T follicular helper cell (primary cell): ENCODE measurements at places on chromosomes 2 and 18.

DNA sequence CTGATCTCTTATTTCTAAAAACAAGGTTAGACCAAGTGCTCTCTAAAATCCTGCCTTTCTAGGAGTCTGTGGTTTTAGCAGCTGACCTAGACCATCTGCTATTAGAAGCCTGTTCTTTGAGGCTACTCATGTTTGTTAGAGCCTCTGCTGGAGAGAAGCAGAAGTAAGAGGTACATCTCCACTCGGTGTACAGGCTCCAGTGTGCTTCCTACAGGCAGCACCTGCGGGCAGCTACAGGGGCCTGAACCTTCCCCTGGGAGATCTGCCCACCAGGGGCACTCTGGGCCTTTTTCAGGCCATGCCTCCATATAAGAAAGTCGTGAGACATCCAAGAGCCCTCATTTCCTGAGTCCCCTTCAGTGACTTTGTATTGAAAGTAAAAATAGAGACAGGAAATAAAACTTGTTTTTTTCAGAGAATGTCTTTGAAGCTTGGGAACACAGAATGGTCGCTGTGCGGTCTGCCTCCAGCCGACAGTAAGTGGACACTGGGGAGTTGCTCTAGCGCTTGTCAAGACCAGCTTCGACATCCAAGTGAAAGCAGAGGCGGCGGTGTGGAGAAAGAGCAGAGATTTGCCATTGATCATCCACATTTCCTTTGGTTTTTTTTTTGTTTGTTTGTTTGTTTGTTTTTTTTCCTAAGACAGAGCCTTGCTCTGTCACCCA, 31.7 kb downstream of the ONECUT2 start:
- no peak for DNase-seq

DNA sequence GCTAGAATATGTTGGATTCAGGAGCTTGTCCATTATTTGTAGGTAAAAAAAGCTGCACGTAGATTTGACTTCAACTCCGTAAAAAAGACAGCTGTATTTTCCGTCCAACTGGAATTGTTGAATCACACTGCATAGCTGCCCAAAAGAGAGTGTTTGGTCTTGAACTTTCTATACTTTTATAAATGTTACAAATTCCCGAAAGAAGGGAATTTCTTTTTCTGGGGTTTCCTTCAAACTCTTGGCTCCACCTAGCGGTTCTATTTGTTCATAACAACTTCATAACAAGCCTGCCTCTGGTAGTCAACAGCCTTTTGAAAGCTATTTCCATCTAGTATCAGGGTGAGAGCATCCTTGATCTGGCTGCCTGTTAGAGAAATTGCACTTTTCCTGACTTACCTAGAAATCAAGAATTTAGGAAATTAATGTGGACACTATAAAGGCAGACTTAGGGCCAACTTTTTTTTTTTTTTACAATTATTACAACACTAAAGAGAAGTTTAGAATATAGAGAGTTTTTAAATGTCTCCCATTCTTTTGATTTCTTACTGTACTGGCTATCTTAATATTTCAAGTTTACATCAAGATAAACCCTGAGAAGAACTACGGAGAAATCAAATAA, 48.1 kb downstream of the TMEM185B start:
- DNase-seq = no peak

GRCh38 chr18:31954349-31954748, 11.4 kb upstream of the TRAPPC8 start:
- no peak for DNase-seq

- no peak for DNase-seq
Measured at GRCh38 chr18:35387152-35387571, 10.0 kb upstream of the ZNF396 start.

DNA sequence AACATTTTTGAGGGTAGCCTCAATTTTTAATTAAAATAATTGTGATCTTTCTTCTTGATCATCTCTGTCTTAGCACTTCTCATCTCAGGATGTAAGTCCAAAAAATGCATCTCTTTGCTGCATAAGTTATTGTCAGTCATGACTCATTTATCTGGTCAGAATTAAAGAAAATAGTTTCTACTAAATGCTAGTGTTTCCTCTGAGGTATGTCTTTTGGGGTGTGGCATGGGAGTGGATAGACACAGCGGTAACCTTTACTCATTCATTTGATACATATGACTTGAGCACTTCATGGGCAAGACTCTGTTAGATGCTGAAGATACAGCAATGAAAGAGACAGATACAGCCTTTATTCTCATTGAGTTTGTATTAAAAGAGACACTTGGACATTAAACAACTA, 284.7 kb downstream of the IRS1 start:
- no peak for DNase-seq

DNA sequence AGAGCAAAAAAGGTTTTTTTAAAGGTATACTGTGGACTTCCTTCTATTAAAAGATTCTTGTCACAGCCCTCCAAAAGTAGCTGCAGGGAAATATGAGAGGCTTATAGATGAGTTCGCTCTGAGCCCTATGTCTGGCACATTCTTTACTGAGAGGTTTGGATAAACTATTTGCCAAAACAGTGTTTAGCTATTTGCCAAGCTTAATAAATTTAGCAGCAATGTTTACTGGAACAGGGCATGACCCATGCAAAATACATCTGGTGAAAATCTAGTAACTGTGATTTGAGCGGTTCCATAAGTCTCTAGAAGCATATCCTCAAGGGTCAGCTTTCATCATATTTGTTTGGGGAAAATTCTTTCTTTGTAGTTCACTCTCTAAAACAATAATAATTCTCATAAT, 1696.7 kb upstream of the PIK3C3 start:
- no peak for DNase-seq

DNA sequence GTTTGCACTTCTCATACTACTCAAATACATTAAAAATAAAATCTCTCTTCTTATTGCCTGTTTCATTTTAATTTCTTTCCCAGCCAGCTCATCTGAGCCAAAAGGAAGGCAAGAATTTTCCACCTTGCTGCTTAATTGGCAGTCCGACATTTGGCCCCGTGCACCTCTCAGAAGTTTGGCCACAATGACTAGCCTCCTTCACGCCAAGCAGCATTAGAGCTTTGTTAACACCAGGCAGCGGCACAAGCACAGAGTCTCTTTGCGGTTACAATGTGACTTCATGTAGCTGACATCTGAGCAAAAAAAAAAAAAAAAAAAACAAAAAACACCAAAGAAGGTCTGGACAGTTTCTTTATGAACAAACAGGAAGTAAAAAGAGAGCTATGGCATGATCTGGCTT, 248.9 kb downstream of the OSR1 start:
- no peak for DNase-seq

DNA sequence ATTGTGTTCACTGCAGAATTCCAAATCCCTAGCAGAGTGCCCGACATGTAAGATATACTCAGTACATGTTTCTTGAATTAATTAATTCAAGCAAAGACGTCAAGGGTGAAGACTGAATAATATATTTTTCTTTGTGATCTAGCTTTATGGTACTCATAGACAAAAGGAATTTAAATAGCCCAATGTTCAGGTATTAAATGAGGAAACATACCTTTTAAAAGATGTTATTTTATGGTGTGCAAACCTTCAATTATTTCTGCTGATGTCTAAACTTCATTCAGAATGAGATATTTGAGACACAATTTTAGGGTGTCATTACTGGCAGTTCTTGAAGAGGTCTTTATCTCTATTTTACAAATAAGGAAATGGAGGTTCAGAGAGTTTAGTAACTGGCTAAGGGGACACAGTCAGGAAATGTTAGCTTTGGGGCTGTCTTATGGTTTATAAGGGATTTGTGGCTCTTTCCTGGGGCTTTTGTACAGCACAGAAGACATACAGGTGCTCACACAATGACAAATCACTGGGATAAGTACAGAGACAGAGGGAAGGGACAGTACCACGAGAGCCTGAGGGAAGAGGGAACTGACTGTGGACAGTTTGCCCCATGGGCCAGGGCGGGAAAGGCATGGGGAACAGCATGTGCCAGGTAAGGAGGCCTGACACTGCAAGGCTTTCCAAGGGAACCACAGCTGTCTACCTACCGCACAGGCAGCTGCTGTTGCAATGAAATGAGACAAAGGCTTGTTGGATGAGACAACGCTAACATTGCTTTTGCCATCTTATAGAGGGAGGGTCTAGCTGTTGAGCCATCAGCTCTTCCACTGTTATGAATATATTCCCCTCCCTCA, 155.3 kb downstream of the DDX1 start:
- DNase-seq = no peak

- DNase-seq = no peak
Measured at GRCh38 chr18:60471652-60472051, 99.1 kb upstream of the MC4R start.

DNA sequence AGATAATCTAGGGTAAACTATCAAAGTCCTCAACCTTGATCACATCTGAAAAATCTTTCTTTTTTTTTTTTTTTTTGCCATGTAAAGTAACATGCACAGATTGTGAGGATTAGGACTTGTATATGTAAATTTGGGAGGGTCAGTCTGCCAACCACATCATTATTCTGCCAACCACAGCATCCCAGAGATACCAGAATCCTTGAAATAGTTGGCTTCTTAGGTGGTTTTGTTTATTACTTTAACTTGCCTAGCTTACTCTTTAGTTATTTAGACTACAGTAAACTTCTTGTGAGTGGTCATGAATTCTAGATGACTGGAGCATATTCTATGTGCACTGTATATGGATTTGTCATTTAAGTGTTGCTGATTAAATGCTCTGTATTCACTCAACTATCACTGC, 242.1 kb upstream of the RBMS1 start:
- DNase-seq = no peak

GRCh38 chr2:236628256-236628901, 58.8 kb downstream of the ACKR3 start:
- no peak for DNase-seq

GRCh38 chr2:117961201-117961600, 52.7 kb downstream of the CCDC93 start:
- DNase-seq = no peak

GRCh38 chr2:152387041-152387440, 52.1 kb downstream of the FMNL2 start:
- DNase-seq = no peak

GRCh38 chr2:62665446-62665845, 40.1 kb upstream of the EHBP1 start:
- no peak for DNase-seq

- DNase-seq = no peak
Measured at GRCh38 chr2:176079285-176079830, 4.4 kb downstream of the EVX2 start.

DNA sequence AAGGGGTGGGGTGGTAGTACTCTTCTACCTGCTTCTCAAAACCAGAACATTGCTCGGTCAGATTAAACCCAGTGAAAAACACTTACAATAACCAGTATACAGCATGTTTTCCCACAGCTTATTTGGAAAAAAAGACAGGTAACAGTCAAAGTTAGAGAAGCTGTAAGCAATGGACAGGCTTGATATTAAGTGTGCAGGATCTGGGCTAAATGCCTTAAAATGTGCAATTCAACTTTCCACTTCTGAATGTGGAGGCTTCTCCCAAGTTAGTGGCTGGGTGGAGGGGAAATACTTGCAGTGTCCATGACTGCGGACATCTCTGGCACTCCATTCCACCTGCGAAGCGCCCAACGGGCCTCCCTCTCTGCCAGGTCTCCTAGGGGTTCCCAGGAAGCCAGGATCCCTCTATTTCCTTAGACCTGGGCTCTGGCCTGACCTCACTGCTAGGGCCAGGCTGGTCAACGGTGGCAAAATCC, 5.3 kb downstream of the ZEB2 start:
- DNase-seq = no peak
